ENCODE measurements at places on chromosomes 12 and 14.

DNA sequence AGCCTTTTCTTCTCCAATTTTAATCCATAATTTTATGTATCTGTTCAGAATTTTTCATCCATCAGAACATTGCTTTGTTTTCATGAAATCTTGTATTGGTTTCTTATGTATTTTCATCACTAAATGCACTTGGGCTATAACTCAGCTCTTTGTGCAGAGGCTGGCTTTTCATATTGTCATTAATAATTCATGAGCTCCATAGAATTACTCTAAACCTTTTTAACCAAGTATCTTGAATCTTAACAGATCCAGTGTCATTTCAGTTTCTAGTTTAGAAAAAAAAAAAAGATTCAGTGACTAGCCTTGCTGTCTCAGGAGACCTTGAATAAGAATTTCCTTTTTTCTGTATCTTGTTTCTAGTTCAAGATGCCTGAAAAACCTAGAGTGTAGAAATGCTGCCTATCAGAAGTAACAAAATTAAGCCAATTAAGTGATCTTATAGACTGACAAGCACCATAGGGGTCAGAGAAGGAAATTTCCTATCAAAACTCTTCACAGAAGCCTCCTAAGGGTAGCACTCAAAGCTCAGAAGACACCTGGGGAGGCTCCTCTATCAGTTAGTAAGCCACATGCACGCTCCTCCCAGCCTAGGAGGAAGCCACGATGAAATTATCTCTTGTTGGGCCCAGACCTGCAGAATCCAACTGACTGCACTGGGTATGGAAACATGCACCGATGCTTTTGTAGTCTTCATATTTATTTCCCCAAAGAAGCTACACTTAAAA, 163.4 kb downstream of the KICS2 start:
- DNase-seq = no peak

DNA sequence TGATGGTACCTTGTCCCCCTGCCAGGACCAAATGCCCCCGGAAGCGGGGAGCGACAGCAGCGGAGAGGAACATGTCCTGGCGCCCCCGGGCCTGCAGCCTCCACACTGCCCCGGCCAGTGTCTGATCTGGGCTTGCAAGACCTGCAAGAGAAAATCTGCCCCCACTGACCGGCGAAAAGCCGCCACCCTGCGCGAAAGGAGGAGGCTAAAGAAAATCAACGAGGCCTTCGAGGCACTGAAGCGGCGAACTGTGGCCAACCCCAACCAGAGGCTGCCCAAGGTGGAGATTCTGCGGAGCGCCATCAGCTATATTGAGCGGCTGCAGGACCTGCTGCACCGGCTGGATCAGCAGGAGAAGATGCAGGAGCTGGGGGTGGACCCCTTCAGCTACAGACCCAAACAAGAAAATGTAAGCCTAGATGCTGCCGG, 410 bp downstream of the MYF6 start:
- DNase-seq = no peak

GRCh38 chr12:1855241-1855640, 34.9 kb downstream of the LRTM2 start:
- no peak for DNase-seq

DNA sequence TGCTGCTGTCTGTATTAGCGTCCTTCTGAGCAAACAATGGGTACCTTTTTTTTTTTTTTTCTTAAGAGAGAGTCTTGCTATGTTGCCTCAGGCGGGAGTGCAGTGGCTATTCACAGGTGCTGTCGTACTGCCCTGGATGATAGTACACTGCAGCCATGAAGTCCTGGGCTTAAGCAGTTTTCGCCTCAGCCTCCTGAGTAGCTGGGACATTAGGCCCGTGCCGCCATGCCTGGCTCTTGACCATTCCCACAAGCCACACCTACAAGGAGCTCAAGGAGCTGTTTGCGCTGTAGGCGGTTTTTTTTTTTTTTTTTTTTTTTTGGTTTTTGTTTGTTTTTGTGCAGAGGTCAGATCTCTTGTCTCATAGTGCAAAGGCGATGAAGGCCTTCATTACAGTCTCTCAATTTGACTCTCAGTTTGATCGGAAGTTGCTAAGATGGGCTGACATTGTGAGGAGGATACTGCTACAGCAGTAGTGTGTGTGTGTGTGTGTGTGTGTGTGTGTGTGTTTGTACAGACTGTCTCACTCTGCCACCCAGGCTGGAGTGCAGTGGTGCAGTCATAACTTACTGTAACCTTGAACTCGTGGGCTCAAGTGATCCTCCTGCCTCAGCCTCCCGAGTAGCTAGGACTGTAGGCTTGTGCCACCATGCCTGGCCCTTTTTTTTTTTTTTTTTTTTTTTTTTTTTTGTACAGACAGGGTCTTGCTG, 34.2 kb downstream of the TRAF3 start:
- no peak for DNase-seq

DNA sequence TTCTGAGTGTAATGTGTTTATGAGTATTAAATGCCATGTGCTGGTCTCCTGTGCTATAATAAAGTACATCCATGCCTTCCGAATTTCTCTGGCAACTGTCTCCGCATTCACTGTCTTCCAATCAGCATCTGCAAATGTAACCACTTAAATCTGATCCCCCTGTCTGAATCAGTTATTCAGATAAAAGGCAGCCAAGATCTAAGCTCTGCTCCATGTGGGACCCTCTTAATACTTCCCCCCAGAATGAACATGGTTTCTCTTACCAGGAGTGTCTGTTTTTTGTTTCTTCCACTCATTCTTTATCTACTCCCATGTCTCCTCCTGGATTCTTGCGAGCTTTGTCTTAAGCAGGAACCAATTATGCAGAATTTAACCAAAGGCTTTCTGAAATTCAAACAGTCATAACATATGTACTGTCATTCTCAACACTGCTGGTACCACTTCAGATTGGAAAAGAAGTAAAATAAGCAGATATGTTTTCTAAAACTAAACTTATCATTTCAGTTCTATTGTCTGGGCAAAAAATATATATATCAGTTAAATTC, 996.7 kb upstream of the FLRT2 start:
- no peak for DNase-seq

All from T follicular helper cell (primary cell).